ENCODE measurements at places on chromosomes 6 and 20.

DNA sequence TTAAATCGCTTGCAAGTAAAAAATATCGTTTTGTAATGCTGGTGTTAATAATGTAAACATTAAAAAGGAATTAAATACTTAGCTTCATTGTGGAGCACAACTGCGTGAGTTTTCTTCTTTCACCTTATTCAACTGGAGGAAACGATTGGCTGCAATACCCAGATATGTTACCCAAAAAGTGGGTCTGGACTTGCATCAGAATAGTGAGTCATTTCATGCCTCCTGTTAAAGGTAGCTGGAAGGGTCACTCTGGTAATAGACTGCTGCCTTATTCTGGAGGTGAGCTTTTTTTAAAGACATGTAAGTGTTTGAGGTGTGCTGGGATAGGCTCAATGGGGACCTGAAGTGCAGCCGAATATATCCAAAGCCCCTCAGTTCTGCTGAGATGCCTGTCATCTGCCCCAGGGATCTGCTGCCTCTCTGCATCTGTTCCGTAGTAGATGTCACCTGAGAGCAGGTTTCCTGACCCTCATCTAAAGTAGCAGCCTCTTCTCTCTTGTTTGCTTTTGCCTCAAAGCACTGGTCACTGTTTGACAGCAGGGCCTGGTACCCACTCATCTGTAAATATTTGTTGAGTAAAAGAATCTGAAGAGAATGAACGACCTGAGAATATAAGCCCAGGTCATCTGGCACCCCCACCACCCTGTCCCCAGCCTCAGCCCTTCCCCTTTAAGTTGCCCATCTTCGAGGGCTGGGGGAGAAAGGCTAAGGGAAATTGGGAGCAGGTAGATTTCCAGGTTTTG lies 5.6 kb upstream of the UQCC2 start:
- DNase-seq, result no peak

- DNase-seq, result no peak
Observed at GRCh38 chr6:148239801-148240460, 102.7 kb upstream of the SASH1 start.

- DNase-seq, result no peak
Observed at GRCh38 chr6:63807056-63807455, 171.5 kb downstream of the PHF3 start.

- no peak for DNase-seq
Observed at GRCh38 chr6:168403370-168404005, 37.5 kb upstream of the SMOC2 start.

DNA sequence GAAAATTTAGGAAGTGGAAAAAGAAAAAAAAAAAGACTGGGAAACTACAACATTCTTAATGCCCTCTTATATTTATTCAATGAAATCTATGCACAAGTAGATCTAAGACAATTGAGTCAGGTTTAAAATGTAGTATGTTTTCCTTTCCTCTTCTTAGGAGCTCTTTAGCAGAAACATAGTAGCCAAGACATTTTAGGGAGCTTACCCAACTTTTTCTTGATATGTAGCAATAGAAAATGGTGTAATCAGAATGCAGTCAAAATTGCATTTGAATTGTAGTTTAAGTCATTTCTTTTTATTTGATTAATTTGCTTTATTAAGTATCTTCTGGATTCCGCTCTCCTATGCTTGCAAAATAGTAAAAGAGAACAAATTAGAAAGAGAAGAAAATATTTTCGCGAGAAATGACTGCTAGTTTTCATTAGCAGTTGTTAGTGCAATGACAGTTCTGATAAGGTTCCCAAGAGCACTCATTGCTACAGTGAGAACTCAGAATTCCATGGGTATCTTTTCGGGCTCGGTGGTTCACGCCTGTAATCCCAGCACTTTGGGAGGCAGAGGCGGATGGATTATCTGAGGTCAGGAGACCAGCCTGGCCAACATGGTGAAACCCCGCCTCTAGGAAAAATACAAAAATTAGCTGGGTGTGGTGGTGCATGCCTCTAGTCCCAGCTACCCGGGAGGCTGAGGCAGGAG lies 52.2 kb downstream of the JARID2 start:
- no peak for DNase-seq

DNA sequence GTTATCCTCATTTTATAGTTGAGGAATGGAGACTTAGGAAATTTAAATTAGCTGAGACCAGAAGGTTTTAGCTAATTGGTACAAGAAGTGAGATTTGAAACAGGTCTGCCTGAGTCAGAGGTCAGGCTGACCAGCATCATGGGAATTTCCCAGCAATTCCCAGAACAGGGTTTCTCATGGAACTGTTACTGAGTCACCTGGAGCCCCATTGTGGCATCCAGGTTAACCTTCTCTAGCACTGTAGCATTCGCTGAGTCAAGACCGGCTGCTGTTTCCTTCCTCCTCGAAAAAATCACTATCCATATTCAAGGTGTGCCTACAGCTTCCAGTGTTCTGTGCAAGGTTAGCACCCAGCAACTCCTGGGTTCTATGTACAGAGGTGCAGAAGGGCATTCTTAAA lies 238.0 kb upstream of the MAN1A1 start:
- DNase-seq, result no peak

DNA sequence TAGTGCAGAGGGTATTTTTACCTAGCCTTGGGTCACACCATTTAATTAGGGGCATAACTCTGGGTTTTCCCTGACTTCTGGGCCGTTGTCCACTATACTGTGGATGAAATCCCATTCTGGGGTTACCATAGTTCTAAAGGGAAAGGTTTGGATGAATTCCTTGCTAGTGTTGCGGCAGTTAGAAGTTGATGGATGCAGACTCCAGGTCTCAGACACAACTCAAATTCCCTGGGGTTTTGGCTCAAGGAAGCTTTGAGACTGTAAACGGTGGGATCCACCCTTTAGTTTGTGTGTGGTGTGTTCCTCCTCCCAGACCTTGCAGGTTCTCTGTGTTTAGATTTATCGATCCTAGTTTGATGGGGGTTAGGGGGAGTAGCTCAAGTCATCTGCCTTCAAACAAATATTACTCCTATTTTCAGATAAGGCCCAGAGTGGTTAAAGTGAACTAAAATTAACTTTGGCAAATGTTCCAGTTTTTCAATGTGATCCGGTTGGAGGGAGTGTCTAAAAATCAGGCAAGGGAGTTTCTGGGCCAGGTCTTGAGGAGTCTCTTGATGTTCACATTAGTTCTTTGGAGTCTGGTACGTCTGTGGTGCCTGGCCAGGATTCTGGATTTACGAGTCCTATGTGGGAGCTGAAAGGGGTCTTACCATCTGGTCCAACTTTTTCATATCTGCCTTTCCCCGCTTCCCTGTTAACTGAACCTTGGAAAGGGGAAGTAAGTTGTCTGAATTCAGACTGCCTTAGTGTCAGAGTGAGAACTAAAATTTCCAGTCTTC lies 1.5 kb downstream of the RALY start:
- no peak for DNase-seq

DNA sequence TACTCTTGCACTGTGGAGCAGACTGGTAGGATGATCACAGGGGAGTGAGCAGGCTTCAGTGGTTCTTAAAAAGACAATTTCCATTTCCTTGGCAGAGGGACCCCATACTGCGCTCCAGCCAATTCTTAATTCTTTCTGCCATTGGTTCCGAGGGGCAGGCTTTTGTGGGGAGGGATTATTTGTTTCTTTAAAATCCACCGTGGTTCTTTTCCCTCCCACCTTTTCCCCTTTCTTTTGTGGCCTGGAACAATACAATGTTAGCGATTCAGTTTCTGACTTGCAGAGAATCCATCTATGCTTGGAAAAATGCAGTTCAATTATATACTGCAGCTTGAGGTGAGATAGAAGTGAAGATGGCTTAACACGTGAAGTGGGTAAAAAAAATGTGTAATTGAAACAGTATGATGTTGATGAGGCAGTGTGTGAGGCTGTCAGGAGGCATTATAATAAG lies 379.0 kb upstream of the FLRT3 start:
- no peak for DNase-seq

- DNase-seq, result no peak
Observed at GRCh38 chr6:99002831-99003230, 55.1 kb upstream of the FBXL4 start.

DNA sequence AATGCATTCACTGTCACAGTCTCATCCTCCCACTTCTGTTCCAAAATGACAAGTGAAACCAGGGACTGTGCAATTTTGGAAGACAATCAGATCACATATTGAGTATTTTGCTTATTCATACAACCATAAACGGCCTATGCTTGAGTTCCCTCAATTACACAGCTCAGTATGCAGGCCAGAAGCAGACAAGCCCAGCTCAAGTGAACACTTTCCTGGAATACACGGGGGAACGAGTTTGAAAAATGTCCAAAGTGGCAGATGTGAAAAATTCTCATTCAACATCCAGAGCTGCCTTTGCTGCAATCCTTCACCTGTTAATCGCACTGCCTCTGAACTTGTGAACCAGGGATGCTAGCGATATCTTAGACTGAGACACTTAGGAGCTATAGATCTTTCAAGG lies 190.2 kb downstream of the COL9A1 start:
- no peak for DNase-seq

DNA sequence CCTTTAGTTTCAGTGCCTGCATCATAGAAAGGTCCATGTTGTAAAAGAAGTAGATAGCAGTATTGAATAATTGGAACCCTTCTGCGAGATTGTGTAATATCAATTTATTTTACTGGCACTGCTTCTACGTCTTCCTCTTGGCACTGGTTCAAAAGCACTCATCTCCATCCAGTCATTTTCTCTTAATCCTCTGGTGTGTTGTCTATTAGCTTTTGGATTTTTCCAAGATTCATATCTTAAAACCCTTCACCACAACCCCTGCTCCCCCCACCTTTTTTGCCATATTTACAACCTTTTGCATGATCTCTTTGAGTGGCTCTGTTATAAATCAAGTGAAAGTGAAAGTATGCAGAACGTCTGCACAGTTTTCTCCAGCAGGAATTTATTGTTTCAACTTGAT lies 76.6 kb upstream of the HSF2 start:
- no peak for DNase-seq

Measured in stimulated activated CD4-positive, alpha-beta T cell treated with anti-CD3 and anti-CD28 coated beads, Interleukin-12 subunit alpha, Interleukin-12 subunit beta, amount 100 ng/mL, for 24 hours (primary cell).